ENCODE measurements at places on chromosomes 1 and 21. TPM values are rescaled to one million over a fixed set of nuclear protein-coding genes. Genes with fewer than 3 reads are reported as not detected.

DNA sequence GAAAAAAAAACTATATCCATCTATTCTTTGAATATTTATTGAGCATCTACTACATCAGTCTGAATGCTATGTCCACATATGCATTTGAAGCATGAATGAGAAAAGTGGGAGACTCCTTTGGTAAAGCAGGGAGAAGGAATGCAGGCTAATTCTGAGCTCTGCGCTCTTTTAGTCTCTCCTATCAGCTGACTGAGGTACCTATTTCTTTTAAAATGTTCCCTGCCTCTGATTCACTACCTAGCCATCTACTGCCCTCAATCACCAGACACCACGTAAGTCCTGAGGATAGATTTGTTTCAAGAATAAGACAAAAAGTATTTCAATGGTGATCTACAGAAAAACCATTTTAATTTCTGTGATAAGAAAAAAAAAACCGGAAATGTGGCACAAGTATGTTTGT lies 3.8 kb upstream of the RGS13 start:
- no peak for DNase-seq

ALPL gene
- 45.9 TPM for polyA plus RNA-seq

DNA sequence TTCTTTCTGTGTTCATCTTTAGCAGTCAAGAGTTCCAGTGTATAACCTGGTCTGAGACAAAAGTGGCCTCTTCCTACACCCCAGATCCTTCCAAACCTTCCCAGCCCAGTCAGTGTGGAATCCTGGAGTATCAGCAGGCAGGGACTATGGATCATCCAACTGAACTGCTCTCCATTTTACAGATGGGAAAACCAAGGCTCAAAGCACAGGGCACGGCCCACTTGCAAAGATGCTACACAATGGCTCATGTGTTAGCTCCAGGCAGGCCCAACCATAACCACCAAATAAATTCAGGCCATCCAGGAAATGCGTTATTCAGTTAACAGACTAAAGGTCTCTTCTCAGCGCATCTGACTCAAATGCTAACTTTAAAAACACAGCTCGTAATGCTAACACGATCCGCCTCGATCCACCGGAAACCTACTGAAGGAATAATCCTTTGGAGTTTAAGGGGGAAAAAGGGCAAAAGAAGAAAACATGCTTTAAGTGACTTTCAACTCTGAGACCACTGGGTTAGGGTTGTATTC lies 7.1 kb downstream of the GLIS1 start:
- no peak for DNase-seq

TDRD5 gene
- polyA plus RNA-seq = 5.7 TPM

GRCh38 chr1:46464915-46465314 lies 24.7 kb upstream of the DMBX1 start:
- no peak for DNase-seq

GRCh38 chr1:9062021-9062471 lies 7.4 kb downstream of the SLC2A5 start:
- DNase-seq = no peak

CRP gene
- not detected for polyA plus RNA-seq

GRCh38 chr1:185568155-185569123 lies 165.8 kb upstream of the HMCN1 start:
- DNase-seq = no peak

- peak; percentile 48 for DNase-seq
These were observed 11.3 kb upstream of the BMP8B start for GRCh38 chr1:39799770-39800470.

DNA sequence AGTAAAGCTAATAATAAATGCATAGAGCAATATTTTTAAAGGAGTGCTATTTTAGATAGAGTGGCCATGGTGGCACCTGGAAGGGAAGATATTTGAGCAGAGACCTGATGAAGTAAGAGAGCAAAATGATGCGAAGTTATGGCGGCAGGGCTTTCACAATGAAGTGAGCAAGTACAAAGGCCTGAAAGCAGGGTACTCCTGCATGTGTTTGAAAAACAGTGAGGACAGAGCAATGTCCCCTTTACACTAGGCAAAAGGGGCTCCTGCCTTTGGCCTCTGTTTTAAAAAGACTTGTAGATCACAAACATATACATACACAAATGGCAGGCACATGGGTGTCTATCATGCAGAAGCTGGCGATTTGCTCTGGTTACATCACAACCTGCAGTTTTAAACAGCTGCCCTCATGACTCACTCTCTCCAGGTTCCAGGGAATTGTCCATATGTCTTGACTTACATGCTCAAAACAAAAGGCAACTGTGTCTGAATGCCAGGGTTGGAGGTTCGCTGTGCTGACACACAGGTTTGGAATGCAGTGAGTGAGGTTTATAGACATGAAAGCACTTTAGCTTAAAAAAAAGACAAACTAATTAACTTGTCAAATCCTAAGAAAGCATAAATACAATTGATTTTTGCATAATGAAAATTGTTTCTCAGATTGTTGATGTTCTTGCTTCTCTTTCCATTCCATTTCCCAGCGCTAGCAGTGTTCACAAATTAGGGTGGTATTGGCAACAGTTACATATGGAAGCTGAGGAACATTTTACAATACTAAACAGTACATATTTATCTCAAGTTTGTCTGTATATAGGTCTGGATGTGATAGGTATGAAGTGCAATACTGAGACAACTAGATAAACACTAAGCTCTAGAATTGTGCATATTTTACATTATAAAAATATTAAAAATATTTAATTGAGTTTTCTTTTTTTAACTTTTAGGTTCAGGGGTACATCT lies 313.9 kb downstream of the BARHL2 start:
- DNase-seq = peak; percentile 16

- no peak for DNase-seq
These were observed 501.4 kb upstream of the USP24 start for GRCh38 chr1:55716610-55717009.

- no peak for DNase-seq
These were observed 1183.7 kb upstream of the PRMT6 start for GRCh38 chr1:105872817-105873216.

GRCh38 chr1:245961137-245961540 lies 545.9 kb downstream of the SMYD3 start:
- peak; percentile 72 for DNase-seq

ICOSLG gene
- polyA plus RNA-seq = 8.3 TPM

DNA sequence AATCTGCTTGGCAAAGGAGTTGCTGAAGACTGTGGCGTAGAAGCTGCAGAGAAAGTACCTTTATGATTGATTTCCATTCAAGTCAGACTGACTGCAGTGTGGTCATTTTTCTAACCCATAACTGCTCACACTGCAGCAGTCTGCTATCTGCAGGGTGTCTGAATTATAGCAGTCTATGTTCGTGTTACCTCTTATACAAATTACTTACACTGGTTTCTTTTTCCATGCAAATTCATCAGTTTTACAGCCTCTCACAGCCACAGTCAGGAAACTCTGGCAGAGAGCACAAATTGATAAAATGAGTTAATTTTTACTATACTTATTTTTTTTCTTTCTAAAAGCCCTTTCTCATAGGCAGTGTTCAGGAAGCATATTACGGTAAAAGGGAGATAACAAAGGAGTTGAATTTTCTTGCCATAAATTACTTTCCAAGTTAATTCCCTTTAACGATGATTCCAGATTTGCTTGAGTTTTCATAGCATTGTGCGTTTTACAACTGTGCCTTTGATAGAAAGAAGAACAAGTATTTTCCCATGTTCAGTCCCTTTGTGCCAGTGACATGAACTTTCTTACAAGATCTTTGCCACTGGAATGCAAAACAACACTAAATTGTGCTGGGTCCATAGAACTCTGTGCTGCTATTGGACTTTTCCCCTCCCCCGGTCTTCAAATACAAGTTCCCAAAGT lies 261.5 kb downstream of the NFIA start:
- DNase-seq = peak; percentile 52

- DNase-seq = no peak
These were observed 381.6 kb downstream of the SRGAP2C start for GRCh38 chr1:121566346-121566745.
